ENCODE measurements at places on chromosomes 2 and 18.

DNA sequence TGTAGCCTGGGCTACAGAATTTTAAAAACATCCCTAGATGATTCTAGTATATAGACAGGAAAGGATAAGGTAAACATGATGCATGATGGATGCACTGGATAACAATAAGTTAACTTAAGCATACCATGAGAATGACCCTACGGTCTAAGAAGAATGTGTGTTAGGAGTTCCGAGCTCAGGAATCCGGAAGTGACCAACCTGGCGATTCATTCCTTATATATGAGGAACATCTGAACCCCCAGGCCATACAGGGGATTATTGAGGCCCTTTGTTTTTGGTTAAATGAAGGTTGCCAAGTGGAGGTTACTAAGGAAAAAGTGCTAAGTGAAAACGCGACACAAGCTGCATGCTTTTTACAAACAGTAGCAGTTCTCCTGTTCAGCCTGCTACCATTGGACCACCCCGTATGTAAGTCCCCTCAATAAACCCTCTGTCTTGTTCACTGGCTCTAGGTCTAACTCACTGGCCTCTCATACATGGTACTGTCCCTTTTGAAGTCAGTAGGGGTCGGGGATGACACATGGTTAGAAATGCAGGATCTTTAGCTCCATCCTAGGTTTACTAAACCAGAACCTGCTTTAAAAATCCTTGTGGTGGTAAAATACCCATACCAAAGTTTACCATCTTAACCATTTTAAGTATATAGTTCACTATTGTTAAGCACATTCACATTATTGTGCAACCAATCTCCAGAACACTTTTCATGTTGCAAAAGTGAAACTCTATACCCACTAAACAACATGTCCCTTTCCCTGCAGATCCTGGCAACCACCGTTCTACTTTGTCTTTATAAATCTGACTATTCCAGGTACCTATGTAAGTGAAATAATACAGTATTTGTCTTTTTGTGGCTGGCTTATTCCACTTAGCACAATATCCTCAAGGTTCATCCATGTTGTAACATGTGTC lies 111.0 kb upstream of the MAP4K3 start:
- no peak for DNase-seq

DNA sequence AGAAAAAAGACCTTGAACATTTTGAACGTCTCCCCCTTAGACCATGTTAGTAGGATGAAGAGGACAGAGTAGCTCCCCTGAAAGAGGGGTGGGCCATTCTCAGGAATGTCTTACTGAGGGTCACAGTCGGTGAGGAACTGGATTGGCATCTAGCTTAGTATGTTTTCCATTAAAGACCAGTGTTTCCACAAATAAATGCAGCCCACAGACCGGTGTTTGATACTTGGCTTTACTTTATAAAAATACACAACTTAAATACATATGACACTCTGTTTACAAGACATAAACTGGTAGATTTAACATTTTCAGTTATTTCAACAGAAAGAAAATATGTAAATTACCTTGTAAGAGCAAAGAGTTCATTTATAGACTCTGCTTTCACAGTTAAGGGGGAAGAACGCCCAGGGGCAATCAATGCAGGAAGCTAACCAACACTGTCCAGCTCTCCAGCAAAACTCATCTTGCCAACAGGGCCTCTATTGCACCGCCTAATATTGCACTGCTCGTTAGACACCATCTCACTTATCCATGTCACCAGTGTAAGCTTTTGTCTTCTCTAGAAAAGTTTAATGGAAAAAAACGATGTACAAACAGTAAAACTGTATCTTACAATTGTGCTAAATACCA lies 23.5 kb upstream of the ADCY3 start:
- no peak for DNase-seq

- DNase-seq, result no peak
Measured at GRCh38 chr2:197308585-197308984, 2.0 kb downstream of the ANKRD44 start.

DNA sequence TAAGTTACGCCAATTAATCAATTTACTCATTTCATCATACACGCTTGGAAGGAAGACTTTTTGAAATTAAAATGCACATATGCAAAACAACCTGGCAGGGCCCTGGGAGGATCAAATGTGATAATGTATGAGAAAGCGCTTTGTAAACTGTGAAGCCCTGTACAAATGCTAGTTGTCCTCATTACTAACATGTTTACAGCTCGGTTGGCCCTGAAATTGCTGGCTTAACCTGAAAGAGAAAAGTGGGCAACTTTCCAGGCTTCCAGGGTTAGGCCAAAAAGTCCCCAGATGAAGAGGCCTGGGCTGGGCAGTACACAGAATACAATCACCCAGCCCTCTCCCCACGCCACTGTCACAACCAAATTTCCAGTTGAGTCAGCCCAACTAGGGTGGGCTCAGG lies 60.2 kb downstream of the DNMT3A start:
- DNase-seq, result no peak

GRCh38 chr2:45390441-45390840 lies 220.6 kb downstream of the SRBD1 start:
- DNase-seq, result no peak

GRCh38 chr2:205911306-205911705 lies 174.7 kb downstream of the INO80D start:
- no peak for DNase-seq

DNA sequence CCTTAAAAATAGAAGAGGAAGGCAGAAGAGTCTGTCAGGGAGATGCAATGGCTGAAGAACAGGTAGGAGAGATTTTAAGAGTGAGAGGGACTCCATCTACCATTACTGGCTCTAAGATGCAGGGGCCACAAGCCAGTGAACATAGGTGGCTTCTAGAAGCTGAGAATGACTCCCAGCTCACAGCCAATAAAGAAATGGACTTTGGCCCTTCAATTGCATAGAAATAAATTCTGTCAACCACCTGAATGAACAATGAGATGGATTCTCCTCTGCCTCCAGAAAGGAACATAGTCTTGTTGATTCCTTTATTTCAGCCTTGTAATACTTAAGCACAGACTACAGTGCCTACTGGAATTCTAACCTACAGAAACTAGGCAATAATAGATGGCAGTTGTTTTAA lies 603.3 kb upstream of the NXPH2 start:
- no peak for DNase-seq

GRCh38 chr2:10345126-10345525 lies 42.4 kb downstream of the HPCAL1 start:
- no peak for DNase-seq

DNA sequence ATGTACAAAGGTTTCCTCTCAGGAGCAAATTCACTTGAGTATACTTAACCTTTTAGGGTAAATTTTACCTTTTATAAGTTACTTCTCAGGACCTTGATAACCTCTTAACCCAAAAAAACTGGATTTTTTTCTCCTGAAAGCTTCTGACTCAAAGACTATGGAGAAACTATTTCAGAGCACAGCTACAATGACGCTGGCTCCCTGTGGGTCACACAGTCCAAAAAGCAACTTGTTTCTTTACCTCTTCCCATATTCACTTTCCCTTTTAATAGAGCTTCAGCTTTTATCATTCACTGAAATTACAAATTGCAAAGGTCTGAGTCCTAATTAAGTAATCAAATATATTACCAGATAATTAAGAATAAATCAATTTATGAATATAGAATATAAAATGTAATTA lies 32.4 kb downstream of the GTF3C3 start:
- DNase-seq, result no peak

GRCh38 chr2:126843081-126843480 lies 55.6 kb upstream of the TEX51 start:
- DNase-seq, result no peak

- DNase-seq, result no peak
Measured at GRCh38 chr2:118249531-118249930, 161.3 kb downstream of the INSIG2 start.

- no peak for DNase-seq
Measured at GRCh38 chr18:47582093-47582492, 330.6 kb upstream of the SKOR2 start.
